ENCODE measurements at places on chromosomes 16 and 17. TPM values are rescaled to one million over a fixed set of nuclear protein-coding genes. Genes with fewer than 3 reads are reported as not detected.

DNA sequence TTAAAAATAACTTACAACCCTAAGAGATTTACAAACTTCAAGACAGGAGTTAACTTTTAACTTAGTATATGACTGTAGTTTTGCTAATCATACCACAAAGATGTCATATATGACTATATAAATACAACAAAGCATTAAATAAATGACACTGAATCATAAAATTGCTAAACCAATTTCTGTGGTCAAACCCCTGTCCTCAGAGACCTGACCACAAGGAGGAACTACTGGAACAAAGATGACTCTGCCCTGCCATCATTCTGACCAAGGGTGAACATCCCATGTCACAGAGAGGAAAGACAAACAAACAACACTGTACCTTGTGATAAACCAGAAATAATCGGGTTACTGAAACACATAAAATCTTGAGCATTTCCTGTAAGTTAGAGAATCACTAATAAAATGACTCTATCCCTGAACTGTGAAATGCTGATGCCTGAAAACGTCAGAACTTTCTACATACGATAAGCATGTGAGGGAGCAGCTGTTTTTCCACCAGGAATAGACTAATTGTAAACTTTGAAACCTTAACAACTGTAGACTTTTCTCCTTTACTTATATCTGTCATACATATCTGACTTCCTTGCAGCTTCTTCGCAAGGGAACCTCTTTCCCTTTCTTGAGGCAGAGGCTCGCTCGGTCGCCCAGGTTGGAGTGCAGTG is 47.9 kb downstream of the WDR59 start:
- peak; percentile 37 for DNase-seq

- no peak for DNase-seq
Measured at GRCh38 chr17:29825604-29826003, 104.4 kb downstream of the SSH2 start.

GRCh38 chr16:18024611-18025010 is 311.9 kb downstream of the NPIPA8 start:
- DNase-seq: no peak

DNA sequence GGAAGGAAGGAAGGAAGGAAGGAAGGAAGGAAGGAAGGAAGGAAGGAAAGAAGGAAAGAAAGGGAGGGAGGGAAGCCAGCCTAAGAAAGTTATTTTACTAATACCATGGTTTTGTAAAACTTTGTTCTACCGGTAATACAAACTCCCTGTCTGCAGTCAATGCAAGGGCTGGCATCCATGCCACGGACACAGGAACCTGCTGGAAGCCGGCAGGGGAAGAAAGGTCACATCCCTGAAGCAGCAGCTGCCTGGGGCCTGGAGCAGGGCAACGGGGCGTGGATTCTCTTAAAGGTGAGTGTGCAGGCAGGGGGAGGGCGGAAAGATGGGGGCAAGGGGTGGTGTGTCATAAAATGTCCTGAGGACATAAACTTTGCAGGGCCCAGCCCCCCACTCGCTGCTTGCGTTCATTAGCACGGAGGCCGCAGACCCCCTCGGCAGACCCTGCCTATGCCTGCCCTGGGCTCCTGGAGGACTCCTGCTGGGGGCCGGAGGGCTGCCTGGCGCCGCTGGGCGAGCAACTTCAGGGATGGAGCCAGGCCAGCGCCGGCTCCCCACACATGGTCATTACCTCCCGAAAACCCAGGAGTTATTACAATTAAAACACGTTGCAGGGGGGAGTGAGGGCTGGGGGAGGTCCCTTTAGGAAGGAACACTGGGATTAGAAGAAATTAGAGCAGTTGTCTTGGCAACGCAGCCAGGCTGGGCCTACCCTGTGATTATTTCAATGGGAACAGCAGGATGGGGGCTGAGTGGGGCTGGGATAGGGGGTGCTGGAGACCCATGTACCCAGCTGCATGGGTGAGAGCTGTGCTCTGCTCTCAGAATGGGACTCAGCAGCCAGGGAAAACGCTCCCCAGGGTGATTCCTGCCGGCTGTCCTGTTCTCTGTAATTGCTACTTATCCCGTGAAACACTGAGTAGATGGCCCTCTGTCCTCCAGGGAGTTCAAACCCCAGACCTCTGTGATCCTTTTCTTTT is 257.9 kb downstream of the SOX9 start:
- DNase-seq: no peak

- no peak for DNase-seq
Measured at GRCh38 chr16:10242916-10243315, 60.7 kb upstream of the GRIN2A start.

GRCh38 chr17:74213861-74214391 is 555 bp downstream of the TTYH2 start:
- DNase-seq: no peak

GRCh38 chr16:10180771-10181163 is 1.5 kb downstream of the GRIN2A start:
- no peak for DNase-seq

DNA sequence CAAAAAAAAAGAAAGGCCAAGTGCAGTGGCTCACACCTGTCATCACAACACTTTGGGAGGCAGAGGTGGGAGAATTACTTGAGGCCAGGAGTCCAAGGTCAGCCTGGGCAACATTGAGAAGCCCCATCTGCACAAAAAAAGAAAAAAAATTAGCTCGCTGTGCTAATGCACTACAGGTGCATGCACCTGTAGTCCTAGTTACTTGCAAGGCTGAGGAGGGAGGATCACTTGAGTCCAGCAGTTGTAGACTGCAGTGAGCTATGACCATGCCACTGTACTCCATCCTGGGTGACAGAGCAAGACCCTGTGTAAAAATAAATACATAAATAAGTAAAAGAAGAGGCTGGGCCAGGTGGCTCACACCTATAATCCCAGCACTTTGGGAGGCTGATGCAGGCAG is 39.7 kb downstream of the DCAKD start:
- no peak for DNase-seq

- DNase-seq: no peak
Measured at GRCh38 chr16:87747626-87748414, 18.0 kb downstream of the KLHDC4 start.

DNA sequence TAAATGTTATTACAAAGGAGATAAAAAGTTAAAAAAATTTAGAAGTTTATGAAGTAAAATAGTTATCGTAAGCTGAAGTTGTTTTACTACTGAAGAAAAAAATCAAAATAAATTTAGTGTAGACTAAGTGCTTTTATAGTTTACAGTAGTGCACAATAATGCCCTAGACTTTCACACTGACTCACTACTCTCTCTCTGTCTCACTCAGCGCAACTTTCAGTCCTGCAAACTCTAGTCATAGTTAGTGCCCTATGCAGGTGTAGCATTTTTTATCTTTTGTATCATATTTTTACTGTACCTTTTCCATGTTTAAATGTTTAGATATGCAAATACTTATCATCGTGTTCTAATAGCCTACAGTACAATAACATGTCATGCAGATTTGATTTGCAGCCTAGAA is 17.7 kb upstream of the TOM1L1 start:
- DNase-seq: no peak

- no peak for DNase-seq
Measured at GRCh38 chr17:31299624-31300023, 2.6 kb upstream of the OMG start.

DNA sequence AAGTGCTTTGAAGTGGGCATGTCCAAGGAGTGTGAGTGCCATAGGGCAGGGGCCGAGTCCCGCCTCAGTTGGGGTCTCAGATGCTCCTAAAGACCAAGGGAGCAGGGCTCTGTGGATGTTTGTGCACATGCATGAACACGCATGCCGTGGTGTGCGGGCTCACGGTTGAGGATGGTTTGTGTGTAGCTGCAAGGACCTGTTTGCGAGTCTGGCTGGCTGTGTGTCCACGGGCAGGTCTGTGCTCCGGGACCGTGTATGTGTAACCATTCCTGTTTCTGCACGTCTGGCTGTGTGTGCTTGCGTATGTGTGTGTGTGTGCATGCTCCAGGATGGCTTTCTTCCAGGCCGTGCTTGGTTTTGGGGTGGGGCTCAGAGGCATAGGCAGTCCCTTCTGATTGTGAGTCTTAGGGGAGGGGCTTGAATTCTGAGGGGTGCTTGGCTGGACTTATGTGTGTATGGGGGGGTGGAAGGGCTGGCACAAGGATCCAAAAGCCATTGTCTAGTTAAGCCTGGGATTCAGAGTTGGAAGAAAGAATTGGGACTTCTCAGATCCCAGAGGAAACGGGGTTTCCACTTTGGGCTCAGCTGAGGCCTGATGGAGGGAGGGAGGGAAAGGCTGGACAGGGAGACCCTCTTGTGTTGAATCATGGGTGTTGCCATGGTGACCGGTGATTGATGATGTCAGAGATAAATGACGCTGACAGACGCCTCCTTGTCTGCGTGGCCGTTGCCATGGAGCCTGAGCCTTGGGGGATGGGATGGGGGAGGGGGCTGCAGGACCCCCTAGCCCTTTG is 14.4 kb downstream of the GJD3 start:
- no peak for DNase-seq

DNA sequence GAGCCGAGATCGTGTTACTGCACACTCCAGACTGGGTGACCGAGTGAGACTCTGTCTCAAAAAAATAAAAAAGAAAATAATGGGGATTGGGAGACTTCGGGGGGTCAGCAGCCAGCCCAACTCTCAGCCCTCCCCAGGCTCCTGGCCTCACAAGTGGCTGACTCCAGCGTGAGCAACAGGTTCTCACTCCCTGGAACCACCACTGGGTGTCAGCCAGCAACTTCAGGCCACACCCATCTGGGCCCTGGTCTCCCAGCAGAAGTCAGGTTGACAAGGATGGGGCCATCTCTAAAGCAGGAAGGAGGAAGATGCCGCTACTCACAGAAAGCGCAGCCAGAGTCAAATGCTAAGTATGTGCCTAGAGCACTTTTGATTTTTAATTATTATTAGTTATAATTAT is 139.4 kb downstream of the C16orf78 start:
- DNase-seq: no peak

DNA sequence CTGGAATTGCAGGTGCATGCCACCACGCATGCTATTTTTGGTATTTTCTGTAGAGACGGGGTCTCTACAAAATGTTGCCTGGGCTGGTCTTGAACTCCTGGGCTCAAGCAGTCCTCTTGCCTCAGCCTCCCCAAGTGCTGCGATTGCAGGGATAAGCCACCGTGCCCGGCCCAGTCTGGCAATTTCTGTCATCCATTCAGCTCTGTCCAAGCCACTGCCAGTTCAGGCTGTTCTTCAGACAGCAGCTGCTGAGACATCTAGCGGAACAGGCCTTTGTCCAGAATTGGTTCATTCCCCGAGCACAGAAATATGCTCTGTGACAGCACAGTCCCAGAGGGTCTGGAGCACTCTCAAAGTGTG is 5.4 kb downstream of the SLC47A1 start:
- no peak for DNase-seq

DNA sequence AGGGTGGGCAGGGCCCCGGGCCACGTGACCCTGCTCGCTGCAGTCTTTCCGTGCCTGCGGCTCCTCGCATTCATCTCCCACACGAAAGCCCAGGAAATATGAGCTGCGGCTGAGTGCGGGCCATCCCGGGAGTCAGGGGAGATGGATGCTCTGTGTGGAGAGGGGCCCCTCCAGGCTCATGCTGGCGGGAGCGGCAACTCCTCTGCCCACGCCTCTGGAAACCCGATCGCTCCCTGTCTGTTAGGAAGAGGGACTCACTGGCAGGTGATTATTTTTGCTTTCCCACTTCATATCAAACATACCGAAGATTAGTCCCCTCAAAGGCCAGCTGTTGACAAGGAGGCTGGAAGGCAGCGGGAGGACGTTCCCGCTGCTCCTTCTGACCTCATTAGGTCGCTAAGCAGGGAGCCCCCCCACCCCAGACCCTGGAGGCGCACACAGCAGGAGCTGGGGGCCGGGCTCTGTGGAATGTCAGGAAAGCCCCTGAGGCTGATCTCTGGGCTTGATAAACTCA is 228.5 kb downstream of the FOXL1 start:
- DNase-seq: no peak

- DNase-seq: no peak
Measured at GRCh38 chr16:14452066-14452465, 178.0 kb downstream of the PARN start.

DNA sequence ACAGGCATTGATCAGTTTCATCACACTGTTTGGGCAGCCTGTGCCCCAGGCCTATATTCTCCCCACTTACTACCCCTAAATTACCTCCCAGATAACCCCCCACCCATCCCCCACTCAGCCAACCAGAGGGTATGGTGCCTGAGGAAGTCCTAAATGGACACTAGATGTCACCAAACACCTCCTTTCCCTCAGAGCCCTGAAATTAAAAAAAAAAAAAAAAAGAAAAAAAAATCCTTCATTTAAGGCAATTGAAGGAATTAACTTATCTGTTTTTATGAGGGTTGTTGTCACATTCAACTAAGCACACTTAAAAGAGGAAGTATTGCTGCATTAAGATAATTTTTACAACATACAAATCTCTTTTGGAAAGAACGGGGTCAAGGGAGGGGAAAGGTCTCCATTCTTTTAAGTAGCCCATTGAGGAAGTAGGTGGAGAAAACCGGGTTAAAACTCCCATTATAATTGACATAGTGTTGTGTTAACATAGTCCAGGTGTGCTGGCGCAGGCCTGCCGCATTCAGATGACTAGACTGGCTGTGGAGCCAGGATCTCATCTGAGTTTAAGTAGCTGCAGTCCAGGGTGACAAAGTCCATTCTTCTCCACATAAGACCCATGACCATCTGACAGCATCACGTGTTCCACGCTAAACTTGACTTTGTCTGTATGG is 46.3 kb downstream of the SNX11 start:
- DNase-seq: peak; percentile 66

DNA sequence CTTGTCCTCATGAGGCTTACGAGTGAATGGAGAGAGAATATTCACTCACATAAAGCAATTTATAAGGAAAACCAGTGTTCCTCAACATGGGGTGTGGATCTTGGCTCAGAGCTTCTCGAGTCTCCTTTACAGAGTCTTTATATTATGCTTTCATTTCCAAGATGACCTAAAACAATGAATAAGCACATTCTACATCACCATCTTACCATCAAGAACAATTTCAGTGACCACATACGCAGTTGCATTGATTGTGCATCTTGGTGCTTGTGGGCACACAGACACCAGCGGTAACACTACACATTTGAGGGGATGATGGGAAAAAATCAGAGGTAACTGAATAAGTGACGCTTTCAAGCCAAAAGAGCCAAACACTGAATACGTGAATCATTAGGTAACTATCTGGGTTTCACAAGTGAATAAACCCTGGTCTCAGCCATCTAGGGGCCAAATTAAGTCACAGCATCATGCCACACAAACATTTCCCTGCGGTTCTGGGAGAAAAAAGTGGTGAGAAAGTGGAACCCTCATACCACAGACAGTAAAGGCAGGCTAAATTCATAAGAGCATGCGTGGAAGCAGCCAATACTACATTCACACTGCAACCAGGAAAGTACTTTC is 9.4 kb downstream of the CWC25 start:
- peak; percentile 36 for DNase-seq

DNA sequence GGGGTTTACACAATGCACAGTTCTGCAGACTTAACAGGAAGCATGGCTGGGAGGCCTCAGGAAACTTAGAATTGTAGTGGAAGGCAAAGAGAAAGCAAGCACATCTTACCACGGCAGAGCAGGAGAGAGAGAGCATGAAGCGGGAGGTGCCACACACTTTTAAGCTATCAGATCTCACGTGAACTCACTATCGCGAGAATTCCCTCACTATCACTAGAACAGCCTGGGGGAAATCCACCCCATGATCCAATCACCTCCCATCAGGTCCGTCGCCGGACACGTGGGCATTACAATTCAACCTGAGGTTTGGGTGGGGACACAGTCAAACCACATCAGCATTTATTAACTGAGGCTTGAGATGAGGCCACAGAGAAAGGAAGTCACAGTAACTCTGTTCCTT is 326.7 kb downstream of the C16orf95 start:
- no peak for DNase-seq

The EVPLL gene
- 0.35 TPM for total RNA-seq

The TBC1D26 gene
- not detected for total RNA-seq

The SMIM36 gene
- not detected for total RNA-seq

The KRTAP4-1 gene
- not detected for total RNA-seq

The SCGB1C2 gene
- total RNA-seq: not detected

Measured in H4 (cell line).